CD4-positive, alpha-beta T cell treated with Interleukin-4 for 1 hour (primary cell): ENCODE measurements at places on chromosomes 1 and 21.

GRCh38 chr1:119713749-119714456, 2.2 kb downstream of the PHGDH start:
- no peak for DNase-seq

- DNase-seq, result no peak
Measured at GRCh38 chr21:39885119-39885848, 18.0 kb downstream of the PCP4 start.

GRCh38 chr1:16242556-16243214, 5.7 kb upstream of the CPLANE2 start:
- no peak for DNase-seq

- DNase-seq, result no peak
Measured at GRCh38 chr1:29211086-29212030, 19.4 kb downstream of the MECR start.

GRCh38 chr1:36411674-36412648, 14.3 kb upstream of the LSM10 start:
- peak; percentile 65 for DNase-seq

DNA sequence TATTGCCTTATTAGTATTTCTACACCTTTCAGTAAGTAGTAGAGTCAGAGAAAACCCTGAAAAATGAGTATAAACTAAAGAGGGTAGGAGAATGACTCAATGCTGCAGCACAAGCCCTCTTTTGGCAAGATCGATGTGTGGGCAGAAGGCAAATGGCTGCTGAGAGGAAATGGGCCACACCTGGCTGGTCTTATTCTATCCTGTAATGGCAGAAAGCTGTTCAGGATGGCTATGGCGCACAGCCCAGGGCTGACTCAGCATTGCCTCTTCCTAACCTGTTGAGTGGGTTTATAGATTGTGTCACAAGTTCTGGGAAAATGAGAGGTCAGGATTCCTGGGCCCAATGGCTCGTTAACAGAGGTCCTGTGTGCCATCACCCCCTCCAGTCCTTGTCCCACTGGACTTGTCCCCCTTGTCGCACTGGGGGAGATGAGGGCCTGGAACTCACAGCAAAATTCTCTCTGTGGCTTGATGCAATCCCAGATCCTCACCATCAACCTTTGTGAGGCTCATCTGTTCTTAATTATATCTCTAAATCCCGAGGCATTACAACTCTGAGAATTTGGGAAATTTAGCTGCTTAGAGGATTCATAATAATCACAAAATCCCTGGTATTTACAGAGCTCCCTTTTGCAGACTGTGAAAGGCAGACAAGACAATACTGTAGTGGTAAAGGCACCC, 13.2 kb downstream of the HMGB4 start:
- DNase-seq, result no peak

DNA sequence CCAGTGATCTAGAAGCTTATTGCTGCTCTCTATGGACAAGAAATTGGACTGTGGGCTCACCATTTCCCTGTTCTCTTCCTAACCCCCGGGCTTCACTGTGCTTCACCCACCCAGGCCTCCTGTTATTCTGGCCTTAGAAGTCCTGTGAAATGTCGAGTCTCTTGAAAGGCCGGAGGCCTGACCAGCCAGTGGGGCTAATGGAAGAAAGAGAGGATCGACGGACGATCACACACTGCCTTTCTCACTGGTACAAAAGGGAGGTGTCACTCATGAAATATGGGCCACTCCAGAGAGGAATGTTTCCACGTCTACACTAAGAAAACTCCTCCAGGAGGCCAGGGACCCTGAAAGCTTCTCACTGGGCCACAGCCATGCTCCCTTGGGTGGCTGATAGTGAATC, 36.1 kb downstream of the CACNA1S start:
- DNase-seq, result no peak

- no peak for DNase-seq
Measured at GRCh38 chr1:239918634-239919033, 173.0 kb upstream of the FMN2 start.

DNA sequence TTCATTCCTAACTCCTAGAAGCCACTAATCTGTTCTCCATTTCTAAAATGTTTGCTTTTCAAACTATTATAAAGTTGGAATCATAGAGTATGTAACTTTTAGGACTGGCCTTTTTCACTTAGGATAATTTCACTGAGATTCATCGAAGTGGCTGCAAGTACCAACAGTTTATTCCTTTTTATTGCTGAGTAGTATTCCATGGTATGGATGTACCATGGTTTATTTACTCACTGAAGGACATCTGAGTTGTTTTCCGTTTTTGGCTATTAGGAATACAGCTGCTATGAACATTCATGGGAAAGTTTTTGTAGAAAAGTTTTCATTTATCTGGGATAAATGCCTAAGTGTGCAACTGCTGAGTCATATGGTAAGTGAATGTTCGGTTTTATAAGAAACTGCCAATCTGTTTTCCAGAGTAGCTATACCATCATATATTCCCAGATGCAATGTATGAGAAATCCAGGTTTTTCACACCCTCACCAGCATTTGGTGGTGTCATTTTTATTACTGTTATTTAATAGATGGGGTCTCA, 66.3 kb downstream of the SLC27A3 start:
- no peak for DNase-seq

GRCh38 chr1:53957194-53957818, 11.2 kb downstream of the LRRC42 start:
- DNase-seq, result no peak

DNA sequence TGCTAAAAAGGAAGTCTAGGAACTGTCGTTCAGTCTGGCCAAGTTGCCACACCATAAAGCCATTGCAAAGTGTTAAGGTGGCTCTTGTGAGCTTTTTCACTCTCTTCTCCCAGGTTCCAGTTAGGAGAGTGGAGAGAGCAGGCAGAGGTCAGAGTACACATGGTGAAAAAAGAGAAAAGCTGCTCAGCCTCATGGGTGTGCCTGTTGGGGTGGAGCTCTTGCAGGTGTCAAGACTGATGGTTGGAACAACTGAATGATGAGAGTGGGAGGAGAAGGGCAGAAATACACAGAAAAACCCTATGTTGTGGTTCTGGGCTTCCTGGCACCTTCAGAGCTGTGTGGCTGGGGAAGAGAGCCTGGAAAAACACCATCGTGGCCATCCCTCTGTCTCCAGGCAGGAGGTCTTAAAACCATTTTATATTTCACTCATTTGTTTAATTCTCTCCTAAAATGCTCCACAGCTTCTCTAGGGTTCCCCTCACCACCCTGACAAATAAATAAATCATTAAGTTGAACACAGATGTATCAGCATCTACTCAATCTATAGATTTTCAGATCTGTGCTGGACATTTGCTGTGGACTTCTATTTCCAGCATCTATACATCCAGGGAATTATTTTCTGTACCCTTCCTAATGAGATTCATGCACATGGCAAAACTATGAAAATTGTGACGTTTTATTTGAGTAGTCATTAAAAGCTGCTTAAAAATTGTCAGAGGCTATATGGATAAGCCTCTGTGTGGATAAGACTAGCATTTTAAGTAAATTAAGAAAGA, 17.5 kb downstream of the UBASH3A start:
- DNase-seq, result no peak

GRCh38 chr1:5374192-5374591, 618.0 kb downstream of the NPHP4 start:
- DNase-seq, result no peak

DNA sequence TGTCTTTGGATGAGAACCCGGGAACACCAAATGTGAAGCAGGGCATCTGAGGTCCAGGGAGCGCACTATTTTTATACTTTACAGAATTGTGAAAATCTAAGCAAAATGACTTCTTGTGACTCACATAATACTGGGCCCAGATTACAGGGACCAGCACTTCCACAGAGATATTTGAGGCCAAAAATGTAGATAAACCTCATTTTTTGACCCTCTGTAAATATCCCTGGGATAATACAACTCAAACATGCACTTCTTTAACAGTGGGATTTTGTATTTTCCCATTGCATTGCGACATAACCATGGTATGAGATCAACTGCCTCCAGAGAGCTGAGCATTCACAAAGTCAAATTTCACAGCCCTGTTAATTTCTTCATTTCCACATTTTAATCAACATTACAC, 289.4 kb upstream of the ADGRL4 start:
- no peak for DNase-seq

DNA sequence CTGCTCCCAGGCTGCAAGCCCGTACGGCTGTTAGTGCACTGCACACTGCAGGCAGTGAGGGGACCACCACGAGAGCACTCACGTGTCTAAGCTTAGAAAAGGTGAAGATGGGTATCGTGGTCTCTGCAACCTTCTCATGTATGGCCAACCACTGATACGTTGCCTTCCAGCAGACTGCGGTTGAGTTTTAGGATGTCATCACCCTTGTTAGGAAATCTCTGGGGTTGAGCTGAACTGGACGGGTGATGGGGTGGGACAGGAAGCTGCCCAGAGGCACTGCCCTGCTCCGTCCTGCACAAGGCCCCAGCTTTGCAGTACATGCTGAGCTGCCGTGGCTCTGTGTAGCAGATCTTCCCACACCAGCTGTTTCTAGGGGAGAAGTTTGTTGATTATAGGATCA, 43.3 kb downstream of the FAAP20 start:
- DNase-seq, result no peak

GRCh38 chr1:232517204-232517603, 112.7 kb downstream of the SIPA1L2 start:
- no peak for DNase-seq

- no peak for DNase-seq
Measured at GRCh38 chr1:214416417-214416816, 135.0 kb downstream of the PTPN14 start.

DNA sequence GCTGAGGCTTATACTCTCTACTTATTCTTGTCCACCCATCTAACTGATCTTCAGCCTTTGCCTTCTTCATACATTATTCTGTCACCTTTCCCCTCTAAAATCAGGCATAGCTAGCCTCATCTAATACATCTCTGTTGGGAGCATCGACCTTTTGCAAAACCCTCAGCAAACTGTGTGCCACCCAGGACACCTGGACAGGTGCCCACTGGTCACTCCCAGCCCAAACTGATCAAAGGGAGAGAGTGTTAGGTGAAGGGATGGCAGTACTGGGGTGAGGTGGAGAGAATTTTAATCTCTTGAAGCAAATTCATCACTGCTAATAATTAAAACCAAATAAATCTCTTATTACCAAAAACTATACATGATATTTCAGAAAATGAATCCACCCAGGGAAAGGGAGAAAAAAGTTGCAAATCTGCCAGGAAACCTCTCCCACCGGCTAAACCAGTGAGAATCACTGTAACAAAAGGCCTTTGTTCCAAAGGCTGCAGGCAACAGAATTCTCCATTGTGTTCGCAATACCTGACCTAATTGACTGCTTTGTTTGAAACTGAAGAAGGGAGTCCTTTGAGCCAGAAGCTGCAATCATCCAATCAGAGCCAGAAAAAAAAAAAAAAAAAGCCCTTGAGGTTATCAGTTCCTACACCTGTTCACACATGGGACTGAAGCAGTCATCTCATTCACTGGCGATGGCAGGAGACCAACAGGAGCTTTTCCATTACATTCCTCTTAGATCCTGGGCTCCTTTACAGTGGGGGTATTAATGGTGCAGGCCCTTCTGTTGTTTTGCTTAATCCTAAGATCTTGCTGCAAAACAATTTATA, 172.6 kb downstream of the APP start:
- DNase-seq, result no peak

GRCh38 chr1:58784758-58785441, 1.1 kb upstream of the JUN start:
- DNase-seq, result peak; percentile 94

DNA sequence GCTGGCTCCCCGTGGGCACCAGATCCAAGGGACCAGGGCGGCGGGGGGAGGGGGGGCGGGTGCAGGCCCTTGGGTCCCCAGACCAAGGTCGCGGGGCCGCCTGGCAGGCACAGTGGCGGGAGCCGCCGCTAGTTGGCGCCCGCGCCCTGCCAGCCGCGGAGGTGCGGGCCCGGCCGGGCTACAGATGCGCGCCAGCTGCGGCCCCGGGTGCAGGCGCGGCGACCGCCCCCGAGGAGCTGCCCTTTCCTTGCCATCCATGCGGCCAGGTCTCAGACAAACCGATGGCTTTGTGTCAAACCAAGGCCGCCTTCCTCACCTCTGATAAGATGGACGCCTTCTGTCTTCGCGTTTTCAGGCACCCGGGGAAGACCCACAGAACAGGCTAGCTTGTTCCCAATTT, 2.2 kb upstream of the RUNX3 start:
- DNase-seq, result peak; percentile 58

DNA sequence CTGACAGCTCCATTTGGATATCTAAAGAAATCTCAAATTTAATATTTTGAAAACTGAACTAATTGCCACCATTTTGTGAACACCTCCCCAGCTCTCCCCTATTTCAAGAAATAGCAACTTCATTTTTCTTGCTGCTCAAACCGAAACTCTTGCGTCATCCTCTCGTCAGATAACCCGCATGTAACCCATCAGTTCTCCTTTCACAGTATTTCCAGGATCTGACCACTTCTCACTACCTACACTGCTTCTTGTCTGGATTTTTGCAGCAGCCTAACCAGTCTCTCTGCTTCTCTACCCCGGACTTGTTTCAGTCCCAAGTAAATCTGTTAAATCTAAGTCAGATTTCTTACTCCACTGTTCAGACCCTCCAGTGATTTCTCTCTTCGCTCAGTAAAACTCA, 75.6 kb downstream of the MTR start:
- peak; percentile 44 for DNase-seq

GRCh38 chr1:162701286-162701685, 69.0 kb downstream of the DDR2 start:
- DNase-seq, result no peak

GRCh38 chr21:45141507-45141906, 67.1 kb downstream of the ADARB1 start:
- DNase-seq, result no peak

GRCh38 chr1:1227386-1227785, 4.4 kb downstream of the SDF4 start:
- no peak for DNase-seq

DNA sequence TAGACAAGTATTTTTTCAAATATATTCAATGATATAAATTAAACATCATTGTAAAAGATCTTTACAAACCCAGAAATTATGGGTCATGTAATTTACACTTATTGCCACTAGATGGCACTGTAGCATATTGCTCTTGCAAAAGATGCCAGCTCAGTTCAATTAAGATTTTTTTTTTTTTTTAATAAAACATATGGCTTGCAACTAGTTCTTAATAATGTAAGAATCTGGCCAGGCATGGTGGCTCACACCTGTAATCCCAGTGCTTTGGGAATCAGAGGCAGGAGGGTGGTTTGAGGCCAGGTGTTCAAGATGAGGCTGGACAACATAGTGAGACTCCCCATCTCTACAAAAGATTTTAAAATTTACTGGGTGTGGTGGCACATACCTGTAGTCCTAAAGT, 49.4 kb upstream of the DESI2 start:
- no peak for DNase-seq
